Neural crest cell (in vitro differentiated cells): ENCODE measurements at places on chromosomes 11 and 22. TPM values are rescaled to one million over a fixed set of nuclear protein-coding genes. Genes with fewer than 3 reads are reported as not detected.

SHANK3 gene
- 15.2 and 15.4 TPM in 2 replicates for total RNA-seq

- no peaks in the 10 kb centered on the region for H3K27me3 ChIP-seq
- no peak for DNase-seq
Observed at GRCh38 chr11:11442791-11443190, 89.7 kb upstream of the CSNK2A3 start.

- H3K27ac ChIP-seq = peak overlapping the region; percentile 92
- H3K27me3 ChIP-seq = no peaks in the 10 kb centered on the region
- peaks cover 19% of the 10 kb centered on the region for H3K4me1 ChIP-seq
- H3K4me3 ChIP-seq = no peak overlapping the region
Observed at GRCh38 chr11:13216019-13216710, 61.4 kb upstream of the BMAL1 start.

- peaks cover 27% of the 10 kb centered on the region for H3K36me3 ChIP-seq
- H3K27ac ChIP-seq = no peak overlapping the region
- no peaks in the 10 kb centered on the region for H3K4me1 ChIP-seq
- no peak for DNase-seq
Observed at GRCh38 chr11:19220903-19221724, 19.3 kb upstream of the CSRP3 start.

DNA sequence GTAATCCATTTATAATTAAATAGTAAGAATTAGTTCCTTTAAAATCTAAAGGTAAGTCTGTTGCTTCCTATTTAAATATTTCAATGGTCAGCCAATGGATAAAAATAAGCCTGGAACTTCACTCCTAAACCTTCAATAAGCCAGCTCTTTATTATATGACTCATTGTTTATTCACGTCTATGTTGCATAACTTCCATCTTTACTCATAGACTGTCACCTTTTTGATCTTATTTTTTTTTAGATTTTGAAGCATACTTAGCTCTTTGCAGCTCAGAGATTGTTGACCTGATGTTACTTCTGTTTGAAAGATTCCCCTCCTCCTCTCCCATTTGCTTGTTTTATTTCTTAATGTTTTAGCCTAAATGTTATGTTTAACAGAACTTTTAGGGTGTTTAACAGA lies 1571.2 kb upstream of the RAG2 start:
- H3K36me3 ChIP-seq = peaks cover 9% of the 10 kb centered on the region
- H3K4me1 ChIP-seq = no peaks in the 10 kb centered on the region
- H3K4me3 ChIP-seq = no peak overlapping the region
- DNase-seq = no peak
- H3K27ac ChIP-seq = no peak overlapping the region

DNA sequence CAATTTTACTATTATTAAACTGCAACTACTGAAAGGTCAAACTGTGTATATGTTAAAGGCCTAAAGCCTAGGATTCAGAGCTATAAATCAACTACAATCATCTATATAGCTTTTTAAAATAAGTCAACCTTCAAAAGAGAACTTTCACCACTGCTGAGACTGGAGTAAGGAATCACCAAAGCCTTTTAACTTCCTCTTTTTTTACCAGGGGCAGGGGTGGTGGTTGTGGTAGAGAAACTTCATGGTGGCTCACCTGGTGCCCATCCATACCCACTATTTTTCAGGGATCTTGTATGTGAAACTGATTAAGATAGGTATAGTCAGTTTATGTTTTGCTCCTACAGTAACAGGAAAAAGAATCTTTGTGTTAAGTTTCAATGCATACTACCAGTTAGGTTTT lies 31.5 kb downstream of the TSG101 start:
- no peak overlapping the region for H3K27ac ChIP-seq
- no peak for DNase-seq
- no peak overlapping the region for H3K4me3 ChIP-seq
- peaks cover 9% of the 10 kb centered on the region for H3K36me3 ChIP-seq
- no peaks in the 10 kb centered on the region for H3K4me1 ChIP-seq

DNA sequence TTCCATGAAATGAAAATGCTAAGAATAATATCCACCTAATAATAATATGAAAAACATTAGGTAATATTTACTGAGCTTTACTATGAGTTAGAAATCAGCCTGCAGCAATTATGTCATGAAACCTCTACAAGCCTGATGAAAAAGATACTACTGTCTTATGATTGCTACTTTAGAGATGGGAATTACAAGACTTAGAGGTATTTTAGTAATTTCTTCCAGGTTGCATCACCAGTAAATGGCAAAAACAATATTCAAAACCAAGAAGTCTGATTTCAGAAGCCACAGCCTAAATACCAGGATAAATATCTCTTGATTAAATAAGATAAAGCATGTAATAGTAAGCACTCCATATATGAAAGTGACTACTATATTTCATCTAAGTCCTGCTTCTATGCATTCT lies 13.8 kb downstream of the OR5B21 start:
- H3K36me3 ChIP-seq = no peaks in the 10 kb centered on the region
- no peak overlapping the region for H3K4me3 ChIP-seq
- peaks cover 58% of the 10 kb centered on the region for H3K27me3 ChIP-seq
- no peak overlapping the region for H3K27ac ChIP-seq
- DNase-seq = no peak
- no peaks in the 10 kb centered on the region for H3K4me1 ChIP-seq

SLC22A12 gene
- total RNA-seq = not detected in 2 replicates

DNA sequence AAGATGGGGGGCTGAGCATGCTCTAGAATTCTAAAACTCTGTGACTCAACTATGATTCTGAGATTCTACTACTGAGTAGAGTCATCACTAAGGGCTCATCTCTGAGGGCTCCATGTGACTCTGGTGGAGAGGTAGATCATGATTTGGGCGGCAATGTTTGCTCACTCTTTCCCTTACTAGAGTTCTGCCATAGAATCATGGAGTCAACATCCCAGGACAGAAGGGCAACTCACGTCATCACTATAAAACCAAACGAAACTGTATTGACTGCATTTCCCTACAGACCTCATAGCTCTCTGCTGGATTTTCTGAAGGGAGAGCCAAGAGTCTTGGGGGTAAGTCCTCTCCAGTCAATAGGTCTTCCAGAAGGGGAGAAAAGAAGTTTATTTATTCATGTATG lies at the start of gene MS4A14:
Gene MS4A14 (plus strand): TSS at position 78 of the 400 bp plus-strand sequence. CDS start 120 bp downstream, at position 198.
- H3K4me3 ChIP-seq = no peak within 1 kb of the TSS
- H3K27ac ChIP-seq = no peak within 1 kb of the TSS
- peaks cover 2% of the 10 kb centered on the region for H3K27me3 ChIP-seq
- H3K36me3 ChIP-seq = no peaks in the 10 kb centered on the region
- no peak for DNase-seq
- no peaks in the 10 kb centered on the region for H3K4me1 ChIP-seq

DNA sequence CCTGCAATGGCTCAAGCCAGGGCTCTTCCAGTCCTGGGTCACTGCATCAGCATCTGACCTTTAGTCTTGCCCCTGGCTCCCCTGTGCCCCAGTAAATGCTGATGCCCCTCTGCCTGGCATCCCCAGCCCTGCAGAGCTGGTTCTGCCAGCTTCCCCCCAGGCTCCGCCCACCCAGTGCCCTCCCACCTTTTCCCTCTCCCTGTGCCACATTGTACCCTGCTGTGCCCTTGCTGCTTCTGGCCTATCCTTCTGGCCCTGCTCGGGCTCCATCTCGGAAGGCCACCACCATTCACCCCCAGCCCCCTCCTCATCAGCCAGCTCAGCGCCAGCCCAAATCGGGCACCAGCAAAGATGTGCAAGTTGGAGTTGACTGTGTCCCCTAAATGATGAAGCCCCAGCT lies 7.4 kb downstream of the CAPN5 start:
- H3K4me3 ChIP-seq = no peak overlapping the region
- H3K27me3 ChIP-seq = no peaks in the 10 kb centered on the region
- H3K27ac ChIP-seq = no peak overlapping the region
- peaks cover 30% of the 10 kb centered on the region for H3K4me1 ChIP-seq

DNA sequence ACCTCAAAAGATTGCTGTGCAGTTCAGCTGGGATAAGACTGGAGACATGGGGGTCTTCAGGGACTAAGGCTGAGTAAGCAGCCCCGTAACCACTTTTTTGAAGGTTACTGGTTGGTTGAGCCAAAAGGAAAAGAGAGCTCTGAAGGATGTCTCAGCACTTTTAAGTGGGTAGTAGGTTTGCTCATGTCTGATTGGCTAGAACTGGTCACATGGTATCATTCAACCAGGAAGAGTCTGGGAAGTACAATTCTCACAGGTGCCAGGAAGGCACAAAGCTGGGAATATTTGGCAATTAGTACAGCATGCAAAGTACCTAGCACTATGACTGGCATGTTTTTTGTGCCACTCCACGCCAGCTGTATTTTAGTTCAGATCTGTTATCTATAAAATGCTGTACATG lies 58.1 kb downstream of the SNX19 start:
- H3K27me3 ChIP-seq = peaks cover 4% of the 10 kb centered on the region
- H3K36me3 ChIP-seq = no peaks in the 10 kb centered on the region
- no peak for DNase-seq
- H3K4me3 ChIP-seq = no peak overlapping the region
- H3K4me1 ChIP-seq = peaks cover 7% of the 10 kb centered on the region

- H3K27me3 ChIP-seq = peaks cover 34% of the 10 kb centered on the region
- H3K36me3 ChIP-seq = peaks cover 2% of the 10 kb centered on the region
- peak overlapping the region; percentile 83 for H3K27ac ChIP-seq
- H3K4me3 ChIP-seq = peak overlapping the region; percentile 88
- DNase-seq = no peak
Observed at GRCh38 chr11:46382646-46383403, 1.4 kb downstream of the MDK start.

GRAP2 gene
- 0.12 TPM in 1 of 2 replicates, not detected in the other for total RNA-seq

- no peak overlapping the region for H3K4me3 ChIP-seq
- no peaks in the 10 kb centered on the region for H3K27me3 ChIP-seq
- DNase-seq = no peak
- no peaks in the 10 kb centered on the region for H3K4me1 ChIP-seq
Observed at GRCh38 chr22:32246166-32246565, 9.0 kb downstream of the SLC5A4 start.

CHRDL2 gene
- total RNA-seq = 0.35 and 0.55 TPM in 2 replicates

- H3K36me3 ChIP-seq = peaks cover 16% of the 10 kb centered on the region
- H3K27ac ChIP-seq = no peak overlapping the region
- H3K4me3 ChIP-seq = no peak overlapping the region
- peak; percentile 3 for DNase-seq
- no peaks in the 10 kb centered on the region for H3K27me3 ChIP-seq
Observed at GRCh38 chr22:29524442-29525191, 28.9 kb downstream of the THOC5 start.

DNA sequence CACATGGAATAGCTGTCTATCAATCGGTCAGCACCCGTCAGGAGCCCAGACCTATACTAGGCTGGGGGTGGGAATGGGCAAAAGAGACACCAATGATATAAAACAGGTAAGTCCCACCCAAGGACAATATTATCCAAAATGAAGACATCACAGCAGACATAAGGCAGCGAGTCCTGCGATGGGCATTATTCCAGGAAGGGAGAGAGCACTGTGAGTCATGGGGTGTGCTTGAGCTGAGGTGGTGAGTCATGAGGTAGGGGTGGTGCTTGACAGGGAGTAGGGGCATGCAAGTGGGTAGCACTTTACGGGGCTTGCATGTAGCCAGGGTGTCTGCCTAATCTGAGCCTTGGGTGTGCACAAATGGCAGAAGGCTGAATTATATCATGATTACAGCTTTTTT lies 605.0 kb upstream of the CADM1 start:
- DNase-seq = no peak
- no peak overlapping the region for H3K27ac ChIP-seq
- H3K4me1 ChIP-seq = peaks cover 23% of the 10 kb centered on the region
- H3K36me3 ChIP-seq = peaks cover 3% of the 10 kb centered on the region
- H3K4me3 ChIP-seq = no peak overlapping the region

DNA sequence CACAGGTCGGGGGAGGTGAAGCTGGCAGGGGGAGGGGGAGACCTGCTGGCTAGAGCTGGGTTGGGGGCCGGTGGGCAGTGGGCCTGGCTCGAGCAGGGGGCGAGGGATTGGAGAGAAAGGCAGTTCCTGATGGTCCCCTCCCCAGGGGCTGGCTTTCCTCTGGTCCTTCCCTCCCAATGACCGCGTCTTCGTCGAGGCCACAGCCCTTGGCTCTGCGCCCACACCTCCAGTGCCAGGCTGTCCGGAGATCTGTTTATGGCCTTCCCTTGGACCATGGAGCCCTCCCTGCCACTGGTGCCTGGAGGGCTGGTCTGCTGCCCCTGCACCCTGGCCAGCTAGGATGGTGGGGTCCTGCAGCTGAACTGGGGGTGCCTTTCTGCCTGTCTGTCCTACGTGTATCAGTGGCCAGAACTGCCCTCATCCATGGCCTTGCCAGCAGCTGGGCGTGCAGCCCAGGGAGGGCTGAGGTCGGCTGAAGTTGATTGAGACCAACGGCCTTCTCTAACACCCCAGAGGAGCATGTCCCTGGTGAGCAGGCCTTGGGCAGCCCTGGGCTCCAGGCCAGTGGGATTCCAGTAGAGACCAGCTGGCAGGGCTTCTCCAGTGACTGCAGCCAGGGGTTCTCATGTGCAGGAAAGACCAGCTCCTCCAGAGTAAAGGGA lies 12.3 kb downstream of the TANGO2 start:
- peaks cover 3% of the 10 kb centered on the region for H3K36me3 ChIP-seq
- no peaks in the 10 kb centered on the region for H3K27me3 ChIP-seq
- peaks cover 9% of the 10 kb centered on the region for H3K4me1 ChIP-seq
- DNase-seq = no peak
- no peak overlapping the region for H3K27ac ChIP-seq
- no peak overlapping the region for H3K4me3 ChIP-seq

PARVG gene
- 0.14 and 0.23 TPM in 2 replicates for total RNA-seq

DNA sequence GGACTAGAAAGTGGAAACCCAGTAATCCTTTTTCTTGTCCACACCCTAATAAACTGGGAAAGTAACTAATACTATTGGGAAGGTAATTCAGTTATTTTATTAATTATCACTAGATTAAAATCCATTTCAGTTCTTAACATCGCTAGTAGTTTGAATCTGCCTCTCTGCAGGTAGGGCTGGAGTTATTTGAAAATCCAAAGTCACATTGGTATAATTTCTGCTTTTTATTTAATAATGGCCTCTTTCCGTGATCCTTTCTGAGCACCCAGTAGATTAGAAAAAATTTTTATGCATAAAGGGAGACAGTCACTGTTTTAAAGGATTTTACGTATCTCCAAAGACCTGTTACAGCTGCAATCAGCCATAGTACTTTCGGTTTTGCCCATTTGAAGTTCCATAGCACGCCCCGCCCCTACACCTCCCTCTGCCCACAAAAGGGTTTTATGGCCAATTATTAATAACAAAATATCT lies 605 bp upstream of the COPB1 start:
- peak overlapping the region; percentile 99 for H3K4me3 ChIP-seq
- no peak for DNase-seq
- H3K27me3 ChIP-seq = no peaks in the 10 kb centered on the region

GRCh38 chr11:111450480-111451320 lies 61.5 kb downstream of the BTG4 start:
- H3K27ac ChIP-seq = peak overlapping the region; percentile 35
- H3K4me3 ChIP-seq = no peak overlapping the region
- H3K36me3 ChIP-seq = no peaks in the 10 kb centered on the region
- H3K27me3 ChIP-seq = peaks cover 3% of the 10 kb centered on the region
- DNase-seq = no peak

GRCh38 chr11:127632976-127633680 lies 632.6 kb upstream of the KIRREL3 start:
- H3K4me3 ChIP-seq = no peak overlapping the region
- H3K27me3 ChIP-seq = no peaks in the 10 kb centered on the region
- no peak overlapping the region for H3K27ac ChIP-seq
- no peaks in the 10 kb centered on the region for H3K36me3 ChIP-seq

- H3K36me3 ChIP-seq = no peaks in the 10 kb centered on the region
- no peak overlapping the region for H3K27ac ChIP-seq
- H3K4me1 ChIP-seq = peaks cover 13% of the 10 kb centered on the region
Observed at GRCh38 chr11:130832566-130833425, 83.5 kb downstream of the SNX19 start.

TENM4 gene
- total RNA-seq = 38.1 and 43.2 TPM in 2 replicates

GRCh38 chr22:50621356-50621880 lies 6.5 kb downstream of the ARSA start:
- DNase-seq = no peak
- peaks cover 24% of the 10 kb centered on the region for H3K4me1 ChIP-seq
- H3K27ac ChIP-seq = no peak overlapping the region
- H3K36me3 ChIP-seq = no peaks in the 10 kb centered on the region

SSH3 gene
- total RNA-seq = 3.0 and 3.3 TPM in 2 replicates

BDNF gene
- 0.07 and 0.20 TPM in 2 replicates for total RNA-seq
